Stimulated activated CD8-positive, alpha-beta memory T cell treated with anti-CD3 and anti-CD28 coated beads, Interleukin-4, amount 100 ng/mL, for 24 hours (primary cell): ENCODE measurements at places on chromosomes 12 and 14.

DNA sequence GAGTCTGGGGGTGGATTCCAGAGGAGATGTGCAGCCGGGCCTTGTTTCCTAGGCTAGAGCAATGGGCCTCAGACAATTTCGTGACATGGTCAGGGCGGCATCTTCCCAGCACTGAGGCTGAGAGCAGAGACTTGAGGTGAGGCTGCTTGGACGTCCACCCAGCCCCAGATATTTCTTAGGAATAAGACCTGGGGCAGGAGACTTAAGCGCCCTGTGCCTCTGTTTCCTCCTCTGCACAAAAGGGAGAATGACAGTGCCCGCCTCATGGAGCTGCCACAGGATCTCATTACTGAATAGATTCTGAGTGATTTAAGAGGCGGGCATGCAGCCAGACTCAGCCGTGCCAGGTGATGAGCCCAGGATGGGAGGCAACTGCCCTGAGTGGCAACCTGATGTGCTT, 297.9 kb upstream of the SFSWAP start:
- DNase-seq, result no peak

DNA sequence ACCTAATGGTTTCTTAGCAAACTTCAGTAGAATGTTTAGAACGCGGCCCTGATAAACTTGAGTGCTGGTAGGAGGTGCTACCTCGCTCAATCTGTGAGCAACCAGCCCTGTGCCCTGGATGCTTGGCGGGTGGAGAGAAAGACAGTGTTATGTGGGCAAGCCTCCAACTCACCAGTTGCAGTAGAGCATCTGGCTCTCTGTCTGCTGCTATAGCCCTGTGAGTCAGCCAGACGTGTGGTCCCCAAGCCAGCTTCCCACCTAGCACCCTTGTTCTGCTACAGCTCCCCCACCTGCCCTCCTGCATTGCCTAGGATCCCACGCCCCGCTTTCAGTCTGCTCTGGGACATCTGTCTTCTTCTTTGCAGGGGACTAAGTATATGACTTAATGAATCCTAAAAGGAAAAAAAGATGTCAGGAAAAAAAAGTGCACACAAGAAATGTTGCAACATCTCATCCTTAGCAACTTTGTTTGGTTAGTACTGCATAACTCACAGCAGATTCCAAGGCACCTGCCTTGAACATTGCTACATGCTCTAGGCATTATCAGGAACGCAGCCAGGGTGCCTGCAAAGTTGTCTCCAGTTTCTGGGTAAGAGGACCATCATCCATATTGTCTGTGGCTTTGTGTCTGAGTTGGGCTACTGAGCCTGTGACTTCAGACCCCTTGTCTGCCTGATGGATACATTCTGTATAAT, 13.6 kb downstream of the SNRNP35 start:
- no peak for DNase-seq

DNA sequence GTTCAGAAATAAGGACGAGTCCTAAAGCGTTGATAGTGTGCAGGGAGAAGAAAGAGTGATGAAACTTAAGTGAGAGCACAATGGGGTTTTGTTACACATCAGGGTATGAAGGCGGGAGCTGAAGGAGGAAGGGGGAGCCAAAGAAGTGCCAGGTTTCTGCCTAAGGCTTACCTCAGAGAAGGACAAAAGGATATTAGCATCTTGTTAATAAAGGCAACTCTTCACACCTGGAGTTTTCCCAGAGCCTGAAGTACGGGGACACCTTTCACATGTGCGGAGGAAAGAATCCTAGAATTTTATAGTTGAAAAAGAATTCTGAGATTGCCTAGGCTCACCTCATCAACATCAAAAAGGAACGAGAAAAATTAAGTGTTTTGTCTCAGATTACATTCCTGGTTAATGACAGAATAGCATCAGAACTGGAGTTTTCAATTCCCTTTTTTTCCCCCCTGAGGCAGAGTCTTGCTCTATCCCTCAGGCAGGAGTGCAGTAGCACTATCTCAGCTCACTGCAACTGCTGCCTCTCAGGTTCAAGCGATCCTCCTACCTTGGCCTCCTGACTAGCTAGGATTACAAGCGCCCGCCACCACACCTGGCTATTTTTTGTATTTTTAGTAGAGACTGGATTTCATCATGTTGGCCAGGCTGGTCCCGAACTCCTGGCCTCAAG, 2.2 kb upstream of the SAV1 start:
- DNase-seq, result no peak

DNA sequence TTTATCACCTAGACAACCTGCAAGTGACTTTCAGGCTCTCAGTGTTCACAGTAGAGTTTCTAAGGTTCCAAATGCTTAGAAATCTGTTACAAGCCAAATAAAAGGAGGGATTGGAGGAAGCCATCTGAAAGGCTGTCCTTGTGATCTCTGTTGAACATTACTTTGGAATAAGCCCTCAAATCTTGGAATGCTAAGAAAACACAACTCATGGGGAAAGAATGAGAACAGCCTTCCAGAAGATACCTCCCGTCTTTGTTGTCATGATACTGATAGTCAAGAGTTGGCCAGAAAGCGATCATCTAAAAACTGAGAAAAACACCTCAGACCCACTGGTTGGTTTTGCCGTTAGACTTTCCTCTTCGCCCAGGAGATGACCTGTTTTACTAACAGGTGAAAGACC, 44.4 kb upstream of the KCNK13 start:
- DNase-seq, result no peak

DNA sequence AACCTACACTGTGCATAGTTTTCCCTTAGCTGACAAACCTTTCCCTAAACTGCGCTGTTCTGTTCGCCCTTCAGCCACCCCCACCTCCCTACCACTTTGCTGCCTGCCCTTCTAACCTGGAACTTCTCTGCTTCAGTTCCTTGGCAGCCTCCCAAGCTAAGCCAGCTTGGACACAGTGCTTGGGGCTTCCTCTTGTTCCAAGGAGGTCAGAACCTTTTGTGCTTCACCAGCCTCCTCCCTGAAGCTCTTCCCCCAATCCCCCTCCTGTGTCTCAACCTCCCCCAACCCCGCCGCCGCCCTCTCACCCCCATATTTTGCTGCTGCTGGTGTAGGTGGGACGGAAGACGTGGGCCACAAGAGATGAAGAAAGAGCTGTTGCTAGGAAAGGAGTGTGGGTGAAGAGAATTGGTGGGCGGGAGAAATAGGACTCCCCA, 8.1 kb upstream of the RIC8B start:
- no peak for DNase-seq

DNA sequence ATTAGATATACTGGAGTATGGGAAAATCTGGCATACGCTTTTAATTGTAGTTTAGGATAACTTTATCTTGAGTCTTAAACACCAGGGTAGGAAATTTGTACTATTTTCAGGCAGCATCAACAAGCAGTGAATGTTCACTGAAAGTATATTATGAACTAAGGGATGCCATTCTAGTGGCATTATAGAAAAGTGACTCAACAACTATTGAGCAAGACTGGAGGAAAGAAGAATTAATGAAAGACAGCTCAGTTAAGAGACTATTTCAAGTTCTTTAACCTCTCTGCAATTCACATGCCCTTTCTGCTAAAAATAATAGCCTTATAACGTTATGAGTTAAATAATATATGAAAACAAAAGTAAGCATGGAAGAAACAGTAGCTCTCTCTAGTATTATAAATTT, 343.1 kb downstream of the FSCB start:
- no peak for DNase-seq

GRCh38 chr12:105729926-105730325, 399.4 kb downstream of the C12orf75 start:
- DNase-seq, result no peak
